ENCODE measurements at places on chromosomes 2 and 18.

DNA sequence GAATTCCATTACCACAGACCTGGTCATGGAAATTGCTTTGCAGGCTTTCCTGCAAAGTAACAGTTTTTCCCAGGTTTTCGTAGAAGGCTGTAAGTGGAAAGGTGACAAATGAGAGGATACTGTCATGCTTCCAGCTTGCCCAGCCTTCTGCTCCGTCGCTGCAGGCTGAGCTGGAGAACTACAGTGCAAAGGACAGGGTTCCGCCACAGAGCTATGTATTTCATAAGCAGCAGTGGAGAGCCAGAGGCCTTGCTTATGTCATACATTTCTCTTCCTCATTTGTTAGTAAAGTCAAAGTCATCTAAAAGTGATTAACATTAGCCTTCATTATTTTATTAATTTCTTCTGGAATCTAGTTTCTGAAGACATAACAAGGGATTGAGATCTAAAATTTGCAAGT, 72.9 kb upstream of the RBM44 start:
- no peak for DNase-seq

GRCh38 chr2:56476509-56477071, 292.8 kb downstream of the CCDC85A start:
- DNase-seq = no peak

- DNase-seq = no peak
These were observed 156.6 kb downstream of the DYSF start for GRCh38 chr2:71609958-71610357.

DNA sequence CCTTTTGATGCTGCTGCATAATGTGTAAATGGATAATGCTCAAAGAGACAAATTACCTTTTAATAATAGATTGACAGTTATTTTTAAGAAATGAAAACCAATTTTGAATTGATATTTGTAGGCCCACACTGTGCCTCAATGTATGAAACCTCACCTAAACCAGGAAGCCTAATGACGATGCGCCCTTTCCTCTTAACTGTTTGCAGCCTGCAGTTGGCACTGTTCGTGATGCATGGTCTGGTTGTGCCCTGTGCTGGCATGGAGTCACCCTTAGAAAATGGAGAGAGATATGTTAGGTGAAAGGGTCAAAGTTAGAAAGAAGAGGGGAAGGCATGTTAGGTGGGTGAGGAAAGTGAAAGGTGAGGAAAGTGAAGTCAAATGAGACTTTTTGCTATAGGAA, 390.2 kb downstream of the PTPRM start:
- DNase-seq = no peak

DNA sequence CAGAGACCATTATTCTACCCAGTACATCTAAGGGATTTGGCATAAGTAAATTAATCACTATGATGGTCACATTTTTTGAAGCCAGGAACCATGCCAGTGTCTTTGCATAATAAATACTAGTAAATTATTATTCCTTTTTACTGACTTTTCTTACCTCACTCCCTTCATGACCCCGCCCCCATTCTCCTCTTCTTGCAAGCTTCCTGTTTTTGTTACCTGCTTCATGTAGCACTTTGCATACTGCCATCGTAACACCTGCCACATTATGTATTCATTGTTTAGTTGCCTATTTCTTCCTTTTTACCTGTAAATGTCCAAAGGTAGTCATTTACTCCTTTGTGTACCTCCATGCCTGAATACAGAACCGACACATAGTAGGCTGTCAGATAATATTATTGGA, 309.5 kb downstream of the KIAA1328 start:
- no peak for DNase-seq

- DNase-seq = no peak
These were observed 16.1 kb upstream of the CREB1 start for GRCh38 chr2:207513551-207514257.

- DNase-seq = no peak
These were observed 128.8 kb upstream of the TTC39C start for GRCh38 chr18:23885750-23886149.

DNA sequence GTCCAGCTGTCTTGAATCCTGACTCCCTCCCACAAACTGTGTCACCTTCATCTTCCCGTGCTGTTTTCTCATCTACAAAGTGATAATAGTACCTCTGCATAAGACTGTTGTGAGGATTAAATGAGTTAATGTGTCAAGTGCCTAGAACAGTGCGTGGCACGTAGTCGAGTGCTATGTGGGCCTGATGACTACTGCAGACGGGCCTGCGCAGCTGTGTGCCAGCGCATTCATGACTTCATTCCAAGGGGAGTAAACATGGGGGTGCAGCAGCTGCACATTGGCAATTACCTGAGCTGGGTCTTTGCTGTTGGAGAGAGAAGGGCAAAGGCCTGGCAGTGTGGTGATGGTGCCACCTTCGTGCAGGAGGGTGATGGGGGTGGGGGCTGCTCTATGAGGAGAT, 5.0 kb downstream of the TEX44 start:
- DNase-seq = no peak

GRCh38 chr2:235458839-235459273, 35.0 kb upstream of the AGAP1 start:
- no peak for DNase-seq

DNA sequence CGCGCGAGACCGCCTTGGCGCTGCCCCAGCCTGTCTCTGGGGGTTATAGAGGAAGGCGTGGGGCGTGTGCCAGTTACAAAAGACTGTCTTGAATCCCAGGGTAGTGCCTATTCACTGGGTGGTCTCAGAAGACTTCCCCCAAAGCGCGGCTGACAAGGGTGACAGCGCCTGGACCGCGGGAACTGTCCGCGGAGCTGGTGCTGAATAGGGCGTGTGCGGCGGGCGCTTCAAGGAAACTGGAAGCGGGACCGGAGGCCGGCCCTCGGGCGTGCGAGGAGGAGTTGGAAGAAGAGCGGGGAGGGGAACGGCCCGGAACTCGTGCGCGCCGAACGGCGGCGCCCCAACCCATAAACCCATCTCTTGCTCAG, 2.3 kb downstream of the EGR4 start:
- no peak for DNase-seq

DNA sequence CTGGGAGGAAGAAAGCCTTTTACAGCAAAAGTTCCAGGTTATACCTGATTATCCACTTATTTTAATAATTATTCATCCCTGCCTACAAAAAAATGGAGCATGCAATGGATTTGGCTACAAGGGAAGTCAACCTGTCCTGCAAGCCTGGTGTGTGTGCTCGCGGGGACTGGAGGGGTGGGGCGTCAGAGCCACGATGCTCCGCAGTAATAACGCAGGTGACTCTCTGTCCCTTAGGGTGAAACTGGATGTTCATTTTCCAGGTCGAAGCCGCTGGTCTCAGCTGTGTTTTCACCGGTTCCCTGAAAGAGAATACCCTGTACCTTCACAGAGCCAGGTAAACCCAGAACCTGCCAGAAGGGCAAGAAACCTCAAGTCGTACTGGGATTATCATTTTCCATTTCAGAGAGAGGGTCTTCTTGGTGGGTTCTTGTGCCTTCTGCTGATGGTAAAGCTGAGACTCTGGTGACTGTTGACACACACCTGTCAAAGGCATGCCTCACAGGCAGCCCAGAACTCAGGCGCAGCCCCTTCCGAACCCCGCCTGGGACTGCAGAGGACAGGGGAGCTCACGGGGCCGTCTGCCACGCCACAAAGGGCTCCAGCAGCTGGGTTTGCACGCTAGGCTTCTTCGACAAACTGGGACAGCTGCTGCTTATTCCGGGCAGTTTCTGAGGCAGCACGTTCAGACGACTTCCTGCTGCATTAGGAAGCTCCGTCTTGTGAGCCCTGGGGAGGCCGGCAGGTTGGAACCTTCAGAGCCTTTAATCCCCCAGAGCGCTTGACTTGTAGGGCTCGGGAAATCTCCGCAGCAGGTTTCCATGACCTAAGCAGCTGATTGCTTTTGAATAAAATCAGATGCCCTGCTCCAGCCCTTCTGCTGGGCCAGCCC, 58.6 kb downstream of the KCNG2 start:
- DNase-seq = no peak

GRCh38 chr2:151927501-151928221, 99.4 kb upstream of the ARL5A start:
- DNase-seq = no peak

DNA sequence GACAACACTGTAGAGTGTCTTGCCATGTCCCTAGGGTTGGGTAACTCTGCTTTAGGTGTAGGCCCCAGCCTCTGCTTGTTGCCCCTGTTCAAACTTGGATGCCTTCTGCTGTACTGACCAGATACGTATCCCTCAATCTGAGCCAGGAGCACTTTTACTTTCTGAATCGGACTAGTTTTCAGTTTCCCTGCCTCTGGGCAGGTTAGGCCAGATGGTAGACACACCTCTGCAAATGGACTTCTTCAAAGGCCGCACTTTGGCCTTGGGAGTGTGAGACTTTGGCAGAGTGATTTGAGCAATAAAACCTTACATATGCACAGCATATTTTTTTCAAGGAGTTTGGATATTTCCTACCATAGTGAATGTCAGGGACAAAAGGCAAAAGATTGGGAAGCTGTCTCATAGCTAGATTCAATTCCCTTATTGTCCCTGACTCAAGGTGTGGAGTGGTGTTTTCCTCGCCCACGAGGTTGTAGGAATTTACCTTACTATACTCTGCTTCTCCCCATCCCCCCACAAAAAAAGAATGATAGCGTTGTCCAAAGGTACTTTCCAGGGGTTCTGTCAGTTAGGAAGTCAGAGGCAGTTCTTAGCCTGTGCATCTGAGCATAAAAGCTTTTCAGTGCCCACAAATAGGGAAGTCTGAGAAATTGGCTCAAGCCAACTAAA, 15.3 kb upstream of the PARD3B start:
- DNase-seq = no peak

DNA sequence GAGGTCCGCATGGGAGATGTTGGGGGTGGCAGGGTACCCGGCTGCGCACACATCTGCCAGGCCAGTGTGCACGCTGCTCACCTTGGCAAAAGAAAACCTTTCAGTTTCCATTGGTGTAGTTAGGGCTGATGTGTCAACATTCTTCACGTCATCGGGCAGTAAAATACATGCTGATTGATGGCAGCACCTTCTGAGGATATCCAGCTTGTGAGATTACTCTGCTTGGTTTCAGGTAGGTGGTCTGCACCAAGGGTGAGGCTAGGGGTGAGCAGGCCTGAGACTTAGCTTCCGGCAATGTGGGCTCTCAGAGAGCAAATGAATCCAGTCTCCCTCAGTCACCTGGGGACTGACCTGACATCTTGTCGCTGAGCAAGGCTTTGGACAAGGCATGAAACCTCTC, 19.3 kb upstream of the ACKR3 start:
- DNase-seq = no peak

GRCh38 chr2:3807853-3808252, 104.5 kb downstream of the DCDC2C start:
- no peak for DNase-seq

DNA sequence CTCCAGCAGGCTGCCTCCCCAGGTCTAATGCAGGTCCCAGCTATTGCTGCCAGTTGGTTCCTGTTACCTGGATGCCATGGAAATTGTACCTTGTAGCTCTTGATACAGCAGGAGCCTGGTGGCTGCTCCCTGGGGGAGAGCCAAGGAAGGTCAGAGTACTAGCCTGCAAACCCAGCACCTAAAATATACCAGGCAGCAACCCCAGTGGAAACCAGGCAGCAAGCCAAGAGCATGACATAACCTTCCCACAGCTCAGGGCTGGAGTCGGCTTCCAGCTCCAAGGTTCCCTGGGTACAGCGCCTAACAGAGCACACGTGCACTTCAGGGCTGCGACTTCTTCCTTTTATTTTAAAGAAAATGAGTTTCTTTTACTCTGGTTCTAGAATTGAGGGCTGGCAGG, 30.3 kb downstream of the TNP1 start:
- no peak for DNase-seq

GRCh38 chr2:223010641-223011040, 41.3 kb upstream of the KCNE4 start:
- DNase-seq = no peak

GRCh38 chr2:84639751-84640150, 123.5 kb downstream of the DNAH6 start:
- no peak for DNase-seq

DNA sequence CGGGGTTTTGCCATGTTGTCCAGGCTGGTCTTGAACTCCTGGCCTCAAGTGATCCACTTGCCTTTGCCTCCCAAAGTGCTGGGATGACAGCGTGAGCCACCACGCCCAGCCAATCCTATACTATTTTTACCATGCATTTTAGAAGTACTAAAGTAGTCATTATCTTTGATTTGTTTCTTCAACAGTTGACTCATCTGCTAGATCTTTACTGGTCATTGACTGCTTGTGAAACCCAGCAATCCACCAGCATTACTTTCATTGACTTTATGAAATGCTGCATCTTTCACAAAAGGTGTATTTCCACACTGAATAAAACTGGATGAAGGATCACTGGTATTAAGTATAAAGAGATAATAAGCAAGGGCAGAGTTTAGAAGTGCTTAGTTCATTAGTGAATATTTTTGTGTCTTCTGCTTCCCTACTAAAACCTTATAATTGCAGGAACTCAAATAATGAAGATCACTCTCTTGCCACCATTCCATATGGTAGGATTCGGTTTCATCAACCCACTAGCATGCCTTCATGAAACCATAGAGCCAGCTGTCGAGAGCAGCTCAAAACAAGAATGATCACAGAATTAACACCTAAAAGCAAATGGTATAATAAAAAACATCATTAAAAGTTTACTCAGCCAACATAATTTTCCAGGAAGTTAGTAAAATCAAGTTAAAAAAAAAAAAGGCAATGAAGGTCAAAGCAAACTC, 33.1 kb downstream of the IRS1 start:
- no peak for DNase-seq

GRCh38 chr2:157158111-157158510, 99.4 kb upstream of the GALNT5 start:
- no peak for DNase-seq

- no peak for DNase-seq
These were observed 773.5 kb downstream of the CPS1 start for GRCh38 chr2:211329882-211330281.

DNA sequence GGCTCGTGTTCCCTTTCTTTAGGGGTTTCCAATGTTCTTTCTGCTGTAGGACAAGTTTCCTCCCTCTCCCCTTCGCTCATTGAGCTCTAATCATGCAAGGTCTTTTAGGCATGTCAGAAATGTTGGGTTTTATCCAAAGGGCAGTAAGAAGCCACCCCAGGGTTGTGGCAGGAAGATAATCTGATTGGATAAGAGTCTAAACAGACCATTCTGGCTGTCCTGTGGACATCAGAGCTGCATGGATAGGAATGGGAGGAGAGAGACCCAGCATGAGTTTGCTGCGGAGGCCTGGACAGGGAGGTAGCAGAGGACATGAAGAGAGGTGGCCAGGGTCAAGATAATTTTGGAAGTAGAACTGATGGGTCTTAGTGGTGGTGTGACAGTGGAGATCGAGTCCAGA, 88.2 kb downstream of the ACKR3 start:
- no peak for DNase-seq

DNA sequence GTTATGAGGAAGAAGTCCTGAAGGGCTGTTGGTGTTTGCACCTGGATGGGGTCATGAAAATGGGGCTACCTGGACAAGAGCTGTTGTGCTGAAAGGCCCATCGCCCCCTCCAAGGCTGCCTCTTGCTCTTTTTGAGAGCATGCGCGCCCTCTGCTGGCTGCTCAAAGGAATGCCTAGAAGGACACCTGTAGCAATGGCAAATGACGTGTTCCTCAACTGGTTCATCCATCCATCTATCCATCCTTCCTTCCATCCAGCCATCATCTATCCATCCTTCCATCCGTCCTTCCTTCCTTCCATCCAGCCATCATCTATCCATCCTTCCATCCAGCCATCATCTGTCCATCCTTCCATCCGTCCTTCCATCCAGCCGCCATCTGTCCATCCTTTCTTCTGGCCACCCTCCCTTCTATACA, 17.2 kb upstream of the RPL31 start:
- DNase-seq = no peak

- DNase-seq = no peak
These were observed 48.5 kb downstream of the CDK15 start for GRCh38 chr2:201854841-201855240.

Data from NCI-H2081 treated with DMSO at 0.1 percent for 48 hours (cell line).